NCI-H1694 (cell line): ENCODE measurements at places on chromosomes 12 and 14.
A peak's percentile ranks its signal among the peaks of the same experiment; 100 is the strongest.

- no peak for DNase-seq
Observed at GRCh38 chr14:40656311-40656710, 950.4 kb upstream of the LRFN5 start.

GRCh38 chr12:1099158-1099557 lies 108.1 kb downstream of the ERC1 start:
- no peak for DNase-seq

DNA sequence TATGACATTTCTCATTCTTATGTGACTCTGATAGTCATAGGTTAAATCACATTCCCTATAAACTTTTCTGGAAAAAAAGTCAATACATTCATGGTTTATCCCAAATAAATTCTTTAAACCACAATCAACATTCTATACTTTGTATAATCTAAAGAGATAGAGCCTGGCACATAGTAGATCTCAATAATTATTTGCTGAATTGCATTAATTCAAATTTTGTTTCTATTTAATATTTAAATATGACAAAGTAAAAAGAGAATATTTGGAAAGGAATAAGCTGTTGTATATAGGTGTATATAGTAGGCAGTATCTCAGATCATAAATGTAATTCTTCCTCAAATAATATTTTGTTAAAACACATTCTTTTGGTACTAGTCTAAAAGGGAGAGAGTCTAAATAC lies 102.2 kb upstream of the USP15 start:
- DNase-seq, result no peak

GRCh38 chr14:33676135-33676566 lies 274.7 kb downstream of the EGLN3 start:
- no peak for DNase-seq

DNA sequence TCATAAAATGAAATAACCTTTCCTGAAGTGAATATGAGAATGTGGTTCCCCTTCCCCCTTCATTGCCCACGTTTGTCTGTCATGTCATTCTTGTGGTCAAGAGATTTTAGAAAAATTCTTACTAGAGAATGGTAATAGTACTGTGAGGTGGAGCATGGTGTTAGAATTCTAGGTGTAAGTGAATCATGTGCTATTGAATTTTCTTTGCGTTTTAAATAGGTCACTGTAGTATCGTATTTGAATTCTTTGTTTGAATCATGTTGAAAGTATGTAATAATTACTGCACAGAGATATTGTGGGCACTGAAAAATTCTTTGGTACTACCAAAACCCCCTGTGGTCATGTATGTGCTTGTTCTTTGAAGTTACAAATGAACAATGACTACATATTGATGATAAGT lies 49.9 kb downstream of the FUT8 start:
- no peak for DNase-seq

DNA sequence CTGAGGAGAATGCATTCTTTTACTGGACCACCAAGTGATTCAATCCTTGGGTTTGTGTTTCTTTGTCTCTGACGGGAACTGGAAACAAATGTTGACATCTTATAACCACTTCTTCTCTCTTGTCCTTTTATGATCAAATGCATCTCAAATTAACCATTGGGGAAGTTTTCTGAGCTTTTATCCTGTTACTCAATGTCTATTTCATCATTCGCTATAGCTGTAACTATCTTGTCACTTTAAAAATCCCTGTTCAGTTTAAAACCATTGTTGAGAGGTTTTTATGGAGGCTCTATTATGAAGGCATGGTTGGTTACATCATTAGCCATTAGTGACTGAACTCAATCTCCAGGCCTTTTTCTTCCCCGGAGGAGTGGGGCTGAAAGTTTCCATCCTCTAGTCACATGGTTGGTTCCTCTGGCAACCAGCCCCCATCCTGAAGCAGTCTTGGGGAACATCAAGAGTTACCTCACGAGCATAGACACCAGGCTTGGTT lies 2.7 kb upstream of the CLEC6A start:
- DNase-seq, result no peak

- DNase-seq, result no peak
Observed at GRCh38 chr14:75807667-75808360, 146.8 kb downstream of the TTLL5 start.

GRCh38 chr12:42299392-42300308 lies 26.2 kb downstream of the ZCRB1 start:
- no peak for DNase-seq

DNA sequence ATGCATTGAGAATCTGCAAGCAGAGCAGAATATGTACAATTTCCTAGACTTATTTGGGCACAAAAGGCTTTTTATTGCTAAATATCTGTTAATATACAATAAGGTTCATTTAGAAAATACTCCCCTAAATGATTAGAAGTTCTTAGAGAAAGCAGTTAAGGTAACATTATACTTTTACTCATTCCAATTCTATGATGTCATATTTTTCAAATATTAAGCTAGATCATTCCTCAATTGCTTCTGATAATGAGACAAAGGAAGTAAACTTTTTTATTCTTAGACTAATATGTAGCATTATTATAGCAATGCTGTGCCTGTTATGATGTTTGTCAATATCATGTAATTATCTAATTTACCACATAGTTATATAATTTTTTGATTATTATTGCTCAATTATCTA lies 447.0 kb downstream of the SLC16A7 start:
- no peak for DNase-seq

DNA sequence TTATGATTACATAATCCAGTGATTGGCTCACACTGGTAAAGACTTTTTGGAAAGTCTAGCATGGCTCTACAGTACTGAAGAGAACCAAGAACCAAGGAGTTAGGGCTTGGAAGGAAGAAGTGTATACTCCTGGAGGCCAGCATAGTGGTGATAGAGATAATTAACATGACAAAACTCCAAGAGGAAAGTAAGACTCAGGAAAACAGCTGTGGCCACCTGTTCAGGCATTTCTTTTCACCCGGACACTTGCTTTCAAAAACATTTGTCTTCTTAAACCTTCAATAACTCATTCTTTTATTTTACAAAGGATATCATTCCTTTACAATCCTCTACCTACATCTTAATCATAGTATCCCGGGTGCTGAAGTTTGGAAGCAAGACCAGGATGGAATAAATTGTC lies 50.9 kb downstream of the KLHL28 start:
- DNase-seq, result no peak

DNA sequence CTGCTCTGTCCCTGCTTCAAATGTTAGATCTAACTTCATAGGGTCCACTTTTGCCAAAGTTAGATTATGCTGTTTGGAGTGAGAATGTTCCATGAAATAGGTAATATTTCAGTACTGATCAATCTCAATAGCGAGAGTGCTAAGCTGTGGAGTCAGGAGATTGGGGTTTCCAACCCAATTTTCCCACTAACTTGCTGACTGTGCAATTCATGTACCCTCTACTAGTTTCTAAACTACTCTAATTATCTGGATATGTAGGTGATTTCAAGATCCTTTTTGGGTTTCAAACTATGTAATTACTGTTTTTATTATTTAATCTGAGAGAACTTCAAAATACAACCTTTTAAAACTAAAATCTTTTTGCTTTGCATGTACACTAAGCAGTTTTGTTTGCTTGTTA lies 45.9 kb downstream of the GPR137C start:
- no peak for DNase-seq

- DNase-seq, result no peak
Observed at GRCh38 chr12:106332536-106332935, 25.0 kb upstream of the POLR3B start.

GRCh38 chr14:63426838-63427352 lies 108.2 kb upstream of the GPHB5 start:
- no peak for DNase-seq

DNA sequence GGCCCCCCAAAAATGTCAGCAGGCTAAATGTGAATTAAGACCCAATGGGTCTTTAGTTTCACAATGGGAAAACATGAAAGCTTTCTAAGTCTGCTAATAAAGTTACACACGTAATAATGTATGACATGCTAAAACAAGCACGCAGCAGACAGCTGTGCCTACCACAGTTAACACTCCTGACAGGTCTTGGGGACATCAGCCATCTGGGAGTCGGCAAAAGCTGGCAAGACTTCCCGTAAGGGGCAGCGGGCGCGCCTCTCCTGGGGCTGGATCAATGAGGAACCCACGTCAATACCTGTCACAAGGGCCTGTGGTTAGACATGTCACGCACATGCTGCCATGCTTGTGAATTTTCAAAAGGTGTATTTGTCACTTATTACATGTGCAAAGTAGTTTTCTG lies 45.0 kb downstream of the ACTN1 start:
- peak; percentile 43 for DNase-seq

- DNase-seq, result no peak
Observed at GRCh38 chr12:81245458-81245857, 167.6 kb downstream of the ACSS3 start.

- DNase-seq, result no peak
Observed at GRCh38 chr12:22481547-22482104, 62.7 kb downstream of the C2CD5 start.

DNA sequence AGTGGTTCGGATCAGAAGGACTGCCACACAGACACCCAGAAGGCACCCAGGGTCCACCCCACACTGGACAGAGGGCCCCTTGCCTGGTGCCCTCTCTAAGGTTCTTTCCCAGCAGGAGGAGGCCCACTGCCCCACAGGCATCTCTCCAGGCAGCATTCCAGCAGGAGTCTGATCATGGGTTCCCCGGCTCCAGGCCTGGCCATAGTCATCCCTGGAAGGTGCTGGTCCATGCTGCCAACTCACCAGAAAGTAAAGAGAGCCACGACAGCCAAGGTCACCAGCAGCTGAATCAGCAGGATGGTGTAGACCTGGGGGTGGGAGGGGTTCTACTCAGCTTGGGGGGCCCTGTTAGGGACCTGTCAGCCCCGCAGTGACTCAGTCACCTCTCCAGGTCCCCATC lies 6.4 kb downstream of the FAIM2 start:
- DNase-seq, result no peak

- no peak for DNase-seq
Observed at GRCh38 chr14:58131386-58131785, 20.6 kb downstream of the ARMH4 start.

DNA sequence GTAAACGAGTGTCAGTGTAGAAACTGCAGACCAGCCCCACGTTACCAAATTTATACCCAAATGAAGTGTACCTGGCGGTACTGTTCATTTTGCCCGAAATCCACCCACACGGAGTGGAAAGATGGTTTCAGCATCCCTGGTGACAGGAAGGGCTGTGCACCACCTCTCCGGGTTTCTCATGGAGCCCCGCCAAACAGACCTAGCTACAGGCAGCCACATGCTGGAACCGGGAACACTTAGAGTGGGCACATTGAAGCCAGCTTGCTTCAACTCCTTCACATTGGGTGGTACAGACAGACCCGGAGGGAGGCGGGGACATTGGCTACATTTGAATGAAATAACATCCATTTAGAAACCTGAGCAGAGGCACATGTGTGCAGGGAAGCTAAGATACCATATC lies 84.4 kb downstream of the PPP2R5C start:
- no peak for DNase-seq

- DNase-seq, result peak; percentile 46
Observed at GRCh38 chr14:104136472-104137296, 1.7 kb upstream of the KIF26A start.

- no peak for DNase-seq
Observed at GRCh38 chr14:31124197-31124596, 83.4 kb downstream of the HECTD1 start.

DNA sequence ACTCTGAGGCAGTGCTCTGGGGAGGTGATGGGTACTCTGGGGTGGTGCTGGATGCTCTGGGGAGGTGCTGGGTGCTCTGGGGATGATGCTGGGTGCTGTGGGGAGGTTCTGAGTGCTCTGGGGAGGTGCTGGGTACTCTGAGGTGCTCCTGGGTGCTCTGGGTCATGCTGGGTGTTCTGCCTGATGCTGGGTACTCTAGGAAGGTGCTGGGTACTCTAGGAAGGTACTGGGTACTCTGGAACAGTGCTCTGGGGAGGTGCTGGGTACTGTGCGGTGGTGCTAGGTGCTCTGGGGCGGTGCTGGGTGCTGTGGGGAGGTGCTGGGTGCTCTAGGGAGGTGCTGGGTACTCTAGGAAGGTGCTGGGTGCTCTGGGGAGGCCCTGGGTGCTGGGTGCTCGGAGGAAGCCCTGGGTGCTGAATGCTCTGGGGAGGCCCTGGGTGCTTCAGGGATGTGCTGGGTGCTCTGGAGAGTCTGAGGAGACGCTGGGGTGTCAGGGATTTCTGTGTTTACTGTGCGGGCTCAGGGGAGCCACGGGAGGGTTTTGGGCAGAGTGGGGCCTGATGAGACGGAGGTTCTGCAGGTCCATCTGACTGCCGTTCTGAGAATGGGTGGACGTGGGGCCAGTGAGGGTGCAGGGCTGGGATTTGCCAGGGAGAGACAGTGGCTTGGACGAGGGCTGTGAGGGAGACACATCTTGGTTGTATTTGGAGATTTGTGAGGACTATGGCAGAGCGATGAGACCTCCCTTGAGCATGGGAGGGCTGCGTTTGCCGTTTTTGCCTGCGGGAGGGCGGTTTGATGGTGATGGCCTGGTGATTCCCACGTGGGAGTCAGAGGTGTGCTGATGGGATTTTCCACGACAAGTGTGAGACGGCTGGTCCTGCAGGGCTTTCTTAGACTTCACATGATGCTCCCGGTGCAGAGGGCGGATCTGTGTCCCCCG lies 30.0 kb downstream of the MMP17 start:
- DNase-seq, result no peak

GRCh38 chr14:36493761-36494160 lies 26.3 kb downstream of the NKX2-1 start:
- no peak for DNase-seq

GRCh38 chr14:20333494-20333841 lies 389 bp upstream of the CCNB1IP1 start:
- DNase-seq, result no peak

GRCh38 chr12:24839268-24839791 lies 109.6 kb downstream of the BCAT1 start:
- DNase-seq, result no peak
